Frontal cortex (tissue), 4 donors: ENCODE measurements at places on chromosomes 3 and 15.

DNA sequence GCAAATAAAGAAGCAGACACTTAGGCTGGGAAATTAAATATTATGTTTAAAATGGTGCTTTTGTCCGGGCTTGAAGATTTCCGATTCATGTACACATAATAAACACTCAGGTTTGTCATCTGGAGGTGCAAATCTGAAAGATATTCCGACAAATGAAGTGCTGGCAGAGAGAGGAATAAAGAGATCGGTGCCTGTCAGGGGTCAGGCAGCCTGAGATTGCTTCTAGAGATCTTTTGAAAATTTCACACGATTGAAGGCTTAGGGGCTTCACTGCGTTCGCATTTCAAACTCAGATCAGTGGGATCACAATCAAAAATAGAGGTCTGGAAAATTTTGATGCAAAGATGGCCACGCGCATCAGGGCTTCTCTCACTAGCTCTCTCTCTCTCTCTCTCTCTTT is 33.2 kb downstream of the NR2F2 start:
- DNase-seq, result peak; percentile 1

DNA sequence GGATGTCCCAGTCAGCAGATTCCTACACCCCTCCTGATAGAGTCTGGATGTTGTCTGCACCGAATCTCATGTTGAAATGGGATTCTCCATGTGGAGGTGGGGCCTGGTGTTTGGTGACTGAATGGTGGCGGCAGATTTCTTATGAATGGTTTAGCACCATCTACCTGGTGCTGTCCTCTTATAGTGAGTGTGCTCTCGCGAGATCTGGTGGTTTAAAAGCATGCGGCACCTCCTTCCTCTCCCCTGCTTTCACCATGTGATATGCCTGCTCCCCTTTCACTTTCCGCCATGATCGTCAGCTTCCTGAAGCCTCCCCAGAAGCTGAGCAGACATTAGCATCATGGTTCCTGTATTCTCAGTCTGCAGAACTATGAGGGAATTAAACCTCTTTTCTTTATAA is 135.2 kb upstream of the SLC6A11 start:
- DNase-seq, result no peak

DNA sequence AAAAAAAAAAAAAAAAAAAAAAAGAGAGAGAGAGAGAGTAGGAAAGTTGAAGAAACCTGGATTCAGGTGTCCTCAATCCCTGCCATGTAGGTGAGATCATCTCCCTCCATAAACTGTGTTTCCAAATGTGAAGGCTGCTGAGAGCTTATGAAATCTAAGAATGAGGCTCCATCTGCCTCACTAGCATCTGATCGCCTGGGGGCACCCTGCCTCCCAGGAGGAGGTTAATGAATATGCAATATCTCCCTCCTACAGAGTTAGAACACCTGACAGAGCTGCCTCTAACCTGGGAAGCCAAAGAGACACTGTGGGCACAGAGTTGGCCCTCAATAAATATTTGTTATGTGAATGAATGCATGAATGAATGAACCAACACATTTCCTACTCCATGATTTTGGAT is 23.8 kb upstream of the ZNF148 start:
- DNase-seq, result no peak

GRCh38 chr15:73983211-73983727 is 8.8 kb downstream of the STOML1 start:
- DNase-seq, result no peak

GRCh38 chr3:154244644-154245043 is 79.6 kb downstream of the DHX36 start:
- no peak for DNase-seq

- DNase-seq, result no peak
Measured at GRCh38 chr3:29099296-29099695, 181.6 kb upstream of the RBMS3 start.

DNA sequence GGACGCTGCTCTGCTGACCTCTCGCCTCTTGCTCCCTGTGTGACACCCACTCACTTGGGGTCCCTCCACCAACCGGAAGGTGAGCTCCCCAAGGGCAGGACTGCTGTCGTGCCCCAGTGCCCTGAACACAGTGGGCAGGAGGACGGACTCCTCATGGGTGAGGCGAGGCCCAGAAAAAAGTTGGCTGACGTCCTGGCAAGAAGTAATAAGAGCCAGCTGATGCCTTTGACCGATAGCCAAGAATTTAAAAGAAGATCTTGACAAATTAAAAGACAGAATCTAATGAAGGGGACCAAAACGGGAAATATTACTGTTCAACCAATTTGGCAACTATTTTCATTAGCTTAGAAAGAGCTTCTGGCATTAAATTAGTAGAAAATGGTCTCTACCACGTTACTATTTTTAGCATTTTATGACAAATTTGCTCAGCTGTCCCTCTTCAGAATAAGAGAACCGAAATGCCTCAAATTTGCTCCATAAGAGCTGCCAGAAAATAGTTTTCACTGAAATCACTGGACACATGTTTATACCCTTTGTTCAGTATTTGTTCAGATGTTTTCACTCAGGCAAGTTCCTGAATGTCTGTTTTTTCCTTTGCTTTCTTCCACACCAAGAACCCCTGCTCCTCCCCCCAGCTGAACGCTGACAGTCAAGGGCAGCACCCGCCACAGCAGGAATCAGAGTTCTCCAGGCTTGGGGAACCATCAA is 60.5 kb downstream of the XXYLT1 start:
- DNase-seq, result no peak

GRCh38 chr15:43877371-43877770 is 50.6 kb downstream of the WDR76 start:
- DNase-seq, result no peak

GRCh38 chr15:69451951-69452691 is 497 bp upstream of the RPLP1 start:
- no peak for DNase-seq

DNA sequence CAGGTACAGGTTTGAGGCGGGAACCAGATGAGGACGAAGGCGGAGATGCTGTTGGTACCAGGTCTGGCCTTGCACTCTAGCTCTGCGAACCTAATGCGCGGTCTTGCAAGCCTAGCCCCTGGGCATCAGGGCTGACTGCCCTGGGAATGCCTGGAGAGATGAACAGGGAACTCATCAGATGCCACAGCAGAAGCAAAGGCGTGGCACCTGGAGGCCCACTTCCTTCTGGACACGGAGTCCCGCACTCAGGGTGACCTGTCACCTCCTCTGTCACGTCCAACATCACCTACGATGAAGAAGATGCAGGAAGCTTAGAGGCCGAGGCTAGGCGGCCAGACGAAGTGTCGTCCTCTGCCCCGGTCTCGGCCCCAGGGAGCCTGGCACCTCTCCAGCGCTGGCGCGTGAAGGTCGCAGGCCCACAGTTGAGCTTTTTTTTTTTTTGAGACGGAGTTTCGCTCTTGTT is 9.4 kb downstream of the RPLP1 start:
- DNase-seq, result no peak

- DNase-seq, result no peak
Measured at GRCh38 chr15:60835974-60836373, 357.0 kb upstream of the ICE2 start.

GRCh38 chr15:70086636-70087035 is 11.1 kb downstream of the TLE3 start:
- DNase-seq, result no peak

- no peak for DNase-seq
Measured at GRCh38 chr3:98601180-98601579, 7.8 kb upstream of the CPOX start.
